HFFc6 (cell line): ENCODE measurements at places on chromosomes 12 and 14. TPM values are rescaled to one million over a fixed set of nuclear protein-coding genes. Genes with fewer than 3 reads are reported as not detected.

- no peak for DNase-seq
Measured at GRCh38 chr12:52097045-52097666, 17.7 kb downstream of the SMIM41 start.

- no peak for DNase-seq
Measured at GRCh38 chr12:57694459-57695019, 607 bp downstream of the OS9 start.

GRCh38 chr12:85188619-85189018 is 91.4 kb upstream of the ALX1 start:
- no peak for DNase-seq

DNA sequence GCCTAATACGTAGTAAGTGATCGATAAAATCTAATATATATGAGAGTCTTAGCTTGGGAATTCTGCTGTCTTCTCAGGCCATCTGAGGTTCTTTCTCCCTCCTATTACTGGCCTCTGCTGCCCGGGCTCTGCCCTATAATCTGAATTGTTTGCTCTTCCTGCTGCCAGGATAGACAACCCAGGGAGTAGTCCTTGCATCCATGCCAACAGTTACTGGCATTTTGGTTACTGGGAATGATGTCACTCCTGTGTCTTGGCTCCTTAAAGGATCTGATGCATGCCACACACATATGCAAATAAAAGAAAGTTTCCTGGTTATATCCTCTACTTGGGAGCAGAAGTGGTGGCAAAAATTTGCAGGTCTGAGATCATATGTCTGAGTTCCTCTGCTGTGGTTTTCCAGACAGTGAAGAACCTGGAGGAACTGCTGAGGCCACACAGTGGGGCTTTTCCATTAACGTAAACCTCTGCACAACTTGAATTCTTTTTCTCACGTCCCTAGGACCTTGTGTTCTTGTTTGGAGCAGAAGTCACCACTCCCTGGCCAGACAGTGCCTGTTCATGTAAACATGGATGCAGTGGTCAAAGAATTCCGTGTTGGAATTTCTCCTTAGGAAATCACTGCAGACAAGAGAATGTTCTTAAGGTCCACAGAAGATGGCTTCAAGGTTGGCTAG is 320.6 kb upstream of the TBX3 start:
- no peak for DNase-seq

- no peak for DNase-seq
Measured at GRCh38 chr12:47882781-47883546, 21.8 kb downstream of the VDR start.

DNA sequence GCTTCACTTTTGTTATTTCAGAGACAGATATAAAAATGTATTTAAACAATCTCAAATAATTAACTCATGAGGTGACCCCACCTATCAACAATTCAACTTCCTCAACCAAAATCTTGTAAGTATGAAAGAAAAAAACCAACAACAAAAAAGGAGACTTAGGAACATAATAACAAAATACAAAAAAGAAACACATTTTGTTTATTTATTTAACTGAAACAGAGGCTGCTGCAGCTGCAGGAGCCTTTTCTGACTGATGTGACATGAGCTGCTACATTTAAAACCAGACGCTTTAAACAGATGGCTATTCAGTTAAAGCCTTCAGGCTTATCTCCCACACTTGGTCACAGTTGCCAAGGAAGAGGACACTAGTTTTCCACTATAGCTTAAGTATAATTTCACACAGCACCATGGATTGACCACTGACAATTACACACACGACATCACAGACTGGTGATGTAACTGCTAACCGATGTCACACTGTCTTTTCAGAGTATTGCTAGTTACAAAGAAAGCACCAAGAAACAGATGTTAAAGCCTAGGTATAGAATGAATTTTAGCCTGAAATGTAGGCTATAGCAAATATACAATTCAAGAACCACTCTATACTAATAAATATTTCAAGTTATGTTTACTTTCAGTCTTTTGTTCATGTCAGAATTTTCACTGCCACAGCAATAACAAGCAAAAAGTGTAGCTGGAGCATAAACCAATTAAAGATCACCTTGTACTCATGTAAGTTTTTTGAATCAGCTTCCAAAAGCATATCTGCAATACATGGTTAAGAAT is 113.0 kb downstream of the MED13L start:
- DNase-seq = no peak

- DNase-seq = no peak
Measured at GRCh38 chr12:67447180-67447579, 178.0 kb downstream of the CAND1 start.

- no peak for DNase-seq
Measured at GRCh38 chr12:79016181-79016580, 151.6 kb downstream of the SYT1 start.

GRCh38 chr12:70260646-70261045 is 17.4 kb downstream of the CNOT2 start:
- no peak for DNase-seq

The PCED1B gene
- 3.6 to 5.0 TPM (median 4.8 TPM) in 3 replicates for total RNA-seq
